ENCODE measurements at places on chromosomes 1 and 21.

- no peak for DNase-seq
Observed at GRCh38 chr1:171357179-171357578, 43.2 kb downstream of the FMO4 start.

DNA sequence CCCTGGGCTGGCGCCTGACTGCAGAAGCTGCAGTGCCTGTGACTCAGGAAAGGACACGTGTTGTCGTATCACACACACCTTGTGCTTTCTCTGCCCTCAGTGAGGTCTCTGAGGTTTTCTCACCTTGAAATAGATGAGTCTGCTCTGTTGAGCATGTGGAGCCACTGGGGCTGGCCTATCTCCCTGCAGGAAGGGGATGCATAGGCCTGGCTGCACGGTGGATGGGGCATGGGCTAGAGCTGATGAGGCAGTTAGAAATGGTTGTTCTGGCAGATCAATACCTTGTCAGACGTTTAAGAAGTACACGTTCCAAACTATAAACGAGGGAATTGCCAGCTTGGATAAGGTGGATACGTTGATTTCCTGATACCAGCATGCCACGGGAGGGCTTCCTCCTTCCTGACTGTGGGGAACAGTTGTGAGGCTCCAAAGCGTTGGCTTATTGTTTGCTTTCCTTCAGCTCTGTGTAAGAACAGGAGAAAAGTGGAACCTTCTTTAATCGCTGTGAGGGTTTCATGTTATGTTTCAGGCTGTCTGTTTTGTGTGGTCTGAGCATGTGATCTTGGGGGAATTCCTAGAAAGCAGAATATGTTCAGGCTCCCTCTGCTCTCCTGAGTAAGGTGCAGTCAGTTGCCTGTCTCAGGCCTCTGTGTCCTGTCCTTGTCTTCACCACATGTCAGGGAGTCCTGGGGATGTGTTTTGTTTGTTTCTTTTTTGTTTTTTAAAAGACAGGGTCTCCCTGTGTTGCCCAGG is 44.8 kb downstream of the PCNT start:
- DNase-seq, result peak; percentile 52

DNA sequence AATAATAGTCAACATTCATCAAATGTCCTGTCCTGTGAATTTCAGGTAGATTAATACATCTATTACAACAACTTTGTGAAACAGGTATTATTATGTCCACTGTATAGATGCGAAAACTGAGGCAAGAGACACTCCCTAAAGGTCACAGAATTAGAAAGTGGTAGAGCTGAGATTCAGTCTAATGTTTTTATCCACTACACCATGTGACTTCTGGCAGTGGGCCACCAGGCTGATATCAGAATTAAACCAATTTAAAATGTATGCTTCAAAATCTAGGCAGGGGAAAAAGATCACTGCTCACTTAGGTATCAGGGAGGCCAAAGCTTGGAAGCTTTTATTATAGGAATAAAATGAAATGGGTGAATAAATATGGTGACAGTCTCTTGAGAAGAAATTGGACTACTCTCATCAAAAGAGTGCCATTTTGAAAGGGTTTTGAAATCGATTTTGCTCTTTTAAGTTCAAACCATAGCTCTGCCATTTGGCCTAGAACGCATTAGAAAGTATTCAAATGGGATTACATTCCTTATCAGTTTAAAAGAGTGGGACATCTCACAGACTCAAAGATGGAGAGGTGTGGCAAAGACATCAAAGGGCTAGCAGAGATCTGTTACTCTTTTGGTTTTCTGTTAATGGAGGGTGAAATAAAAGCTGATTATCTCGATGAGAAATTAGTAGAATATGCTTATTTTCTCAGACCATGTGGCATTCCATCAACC is 1.9 kb downstream of the DDAH1 start:
- no peak for DNase-seq

DNA sequence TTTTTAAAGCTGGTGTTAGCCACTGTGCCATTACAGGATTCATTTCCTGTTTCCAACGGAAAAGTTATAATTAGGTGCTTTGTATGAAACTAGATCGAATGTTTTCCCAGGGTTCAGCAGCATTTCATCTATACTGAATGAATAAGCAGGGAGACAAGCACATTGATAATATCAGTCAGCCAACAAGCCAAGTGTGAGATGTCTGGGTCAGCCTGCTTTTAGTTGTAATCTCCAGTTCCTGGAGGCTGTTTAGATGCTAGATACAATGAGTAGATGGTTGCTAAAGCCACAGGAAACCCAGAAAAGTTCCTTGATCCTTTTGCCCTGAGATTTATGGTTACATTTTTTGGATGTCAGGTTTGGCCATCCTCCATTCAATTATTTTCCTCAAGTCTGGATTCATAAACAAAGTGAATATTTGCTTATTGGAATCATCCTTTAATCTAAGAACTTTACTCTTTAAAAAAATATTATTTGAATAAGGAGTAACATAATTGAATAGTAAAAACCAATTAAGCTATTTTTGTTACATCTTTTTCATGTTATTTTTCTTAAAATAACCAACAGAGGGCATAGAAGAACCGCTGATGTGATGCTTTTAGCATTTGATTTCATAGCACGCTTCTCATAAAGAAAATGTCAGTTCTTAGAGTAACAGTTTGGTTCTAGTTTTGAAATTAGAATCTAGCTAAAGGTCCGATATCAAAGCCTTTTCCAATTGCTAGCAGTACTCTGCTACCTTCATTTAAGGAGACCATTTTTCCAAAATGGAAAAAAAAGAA is 76.6 kb downstream of the HSPA13 start:
- no peak for DNase-seq

GRCh38 chr1:9311029-9311428 is 18.3 kb downstream of the SPSB1 start:
- DNase-seq, result no peak

GRCh38 chr1:213041443-213041842 is 9.6 kb upstream of the RPS6KC1 start:
- DNase-seq, result no peak

GRCh38 chr1:63824451-63824850 is 50.6 kb downstream of the ROR1 start:
- no peak for DNase-seq

DNA sequence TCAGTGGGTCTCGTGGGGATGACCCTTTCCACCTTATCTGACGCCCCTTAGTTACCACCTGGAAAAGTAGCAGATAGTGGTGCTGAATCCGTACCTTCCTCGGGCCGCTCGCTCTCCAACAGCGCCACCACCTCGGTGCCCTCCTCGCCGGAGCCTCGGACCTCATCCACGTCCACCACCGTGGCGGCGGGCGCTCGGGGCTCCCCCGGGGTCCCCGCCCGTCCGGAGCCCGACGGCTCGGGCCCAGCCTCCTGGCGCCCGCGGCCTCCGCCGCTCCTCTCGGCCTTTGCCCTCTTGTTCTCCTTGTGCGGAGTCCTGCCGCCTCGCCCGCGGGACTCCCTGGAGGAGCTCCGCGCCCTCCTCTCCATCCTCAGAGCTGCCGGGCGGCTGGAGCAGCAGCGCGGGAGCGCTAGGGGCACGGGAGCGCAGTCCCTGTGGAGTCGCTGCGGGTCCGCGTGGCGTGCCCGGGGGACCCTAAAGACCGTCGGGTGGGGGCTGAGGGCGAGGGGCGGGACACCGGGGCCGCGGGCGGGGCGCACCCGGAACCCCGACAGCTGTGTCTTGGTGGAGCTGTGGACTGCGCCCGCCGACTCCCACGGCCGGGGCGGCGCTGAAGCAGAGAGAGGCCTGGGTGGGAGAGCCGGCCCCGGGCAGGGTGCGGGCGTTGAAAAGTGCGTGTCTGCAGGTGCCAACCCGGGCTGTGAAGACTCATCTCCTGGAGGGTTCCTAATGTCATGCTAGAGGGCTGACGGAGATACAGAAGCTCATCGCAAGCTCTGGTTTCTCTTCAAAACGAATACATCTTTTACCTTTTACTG is at the start of gene NPHS2:
NPHS2 (minus strand) TSS at position 452 of the 818 bp plus-strand sequence; CDS start at position 368, 84 bp downstream.
- no peak for DNase-seq

DNA sequence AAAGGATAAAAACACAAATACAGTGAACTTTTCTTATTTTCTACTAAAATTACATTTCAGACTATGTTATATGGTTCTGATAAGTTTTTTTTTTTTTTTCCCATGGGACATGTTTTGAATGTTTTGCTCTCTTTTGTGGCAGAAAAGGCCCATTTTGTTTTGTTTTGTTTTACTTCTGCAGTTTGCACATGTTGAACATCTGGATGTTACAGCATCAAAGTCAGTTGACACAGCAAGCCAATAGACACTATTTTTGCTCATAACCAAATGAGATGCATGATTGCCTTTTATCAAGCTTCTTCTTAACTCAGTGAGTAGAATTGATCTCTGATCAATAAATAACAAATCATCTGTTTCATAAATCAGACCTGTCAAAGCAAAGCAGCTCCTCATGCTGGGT is 904.2 kb downstream of the ADGRL2 start:
- no peak for DNase-seq
